CD4-positive, CD25-positive, alpha-beta regulatory T cell (primary cell): ENCODE measurements at places on chromosomes 1 and 21. TPM values are rescaled to one million over a fixed set of nuclear protein-coding genes. Genes with fewer than 3 reads are reported as not detected.

DNA sequence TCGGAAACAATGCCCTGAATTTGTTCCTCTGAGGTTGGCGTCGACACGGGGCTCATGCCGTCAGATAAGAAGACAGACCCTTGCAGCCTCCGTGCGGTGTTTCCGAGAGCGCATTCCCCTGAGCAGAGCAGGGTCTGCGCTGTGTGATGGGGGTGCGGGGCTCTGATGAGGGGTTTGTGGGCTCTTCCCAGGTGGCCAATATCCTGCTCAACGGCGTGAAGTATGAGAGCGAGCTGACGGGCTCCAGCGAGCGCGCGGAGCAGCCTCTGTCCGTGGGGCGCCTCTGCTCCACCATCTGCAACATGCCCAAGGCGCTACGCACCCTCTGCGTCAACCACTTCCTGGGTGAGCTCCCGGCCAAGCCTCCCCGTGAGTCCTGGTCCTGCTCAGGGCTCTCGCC lies 17.3 kb downstream of the SLC45A1 start:
- no peaks in the 10 kb centered on the region for H3K4me1 ChIP-seq
- DNase-seq = no peak
- no peak overlapping the region for H3K27ac ChIP-seq
- no peaks in the 10 kb centered on the region for H3K36me3 ChIP-seq

DNA sequence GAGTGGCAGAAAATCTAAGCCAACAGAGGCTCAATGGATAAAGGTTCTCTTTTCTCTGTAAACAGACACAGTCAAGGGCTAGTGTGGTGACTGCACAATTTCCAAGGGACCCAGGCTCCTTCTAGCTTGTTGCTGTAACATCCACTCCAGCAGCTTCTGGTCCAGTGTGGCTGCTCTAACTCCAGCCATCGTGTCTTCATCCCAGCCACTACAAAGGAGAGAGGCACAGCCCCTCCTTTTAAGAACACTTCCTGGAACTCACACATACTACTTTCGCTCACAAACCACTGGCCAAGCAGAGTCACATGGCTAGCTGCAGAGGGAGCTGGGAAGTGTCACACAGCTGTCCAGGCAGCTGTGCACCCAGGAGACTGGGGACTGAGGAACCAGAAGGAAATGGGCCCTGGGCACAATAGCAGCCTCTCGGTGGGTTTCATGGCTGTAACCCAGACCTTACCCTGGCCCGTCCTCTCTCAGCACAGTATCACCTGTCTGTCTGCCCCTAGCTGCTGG lies 188.6 kb upstream of the VAMP3 start:
- DNase-seq = no peak
- no peak overlapping the region for H3K27ac ChIP-seq
- H3K4me3 ChIP-seq = no peak overlapping the region
- no peaks in the 10 kb centered on the region for H3K27me3 ChIP-seq
- H3K4me1 ChIP-seq = no peaks in the 10 kb centered on the region

DNA sequence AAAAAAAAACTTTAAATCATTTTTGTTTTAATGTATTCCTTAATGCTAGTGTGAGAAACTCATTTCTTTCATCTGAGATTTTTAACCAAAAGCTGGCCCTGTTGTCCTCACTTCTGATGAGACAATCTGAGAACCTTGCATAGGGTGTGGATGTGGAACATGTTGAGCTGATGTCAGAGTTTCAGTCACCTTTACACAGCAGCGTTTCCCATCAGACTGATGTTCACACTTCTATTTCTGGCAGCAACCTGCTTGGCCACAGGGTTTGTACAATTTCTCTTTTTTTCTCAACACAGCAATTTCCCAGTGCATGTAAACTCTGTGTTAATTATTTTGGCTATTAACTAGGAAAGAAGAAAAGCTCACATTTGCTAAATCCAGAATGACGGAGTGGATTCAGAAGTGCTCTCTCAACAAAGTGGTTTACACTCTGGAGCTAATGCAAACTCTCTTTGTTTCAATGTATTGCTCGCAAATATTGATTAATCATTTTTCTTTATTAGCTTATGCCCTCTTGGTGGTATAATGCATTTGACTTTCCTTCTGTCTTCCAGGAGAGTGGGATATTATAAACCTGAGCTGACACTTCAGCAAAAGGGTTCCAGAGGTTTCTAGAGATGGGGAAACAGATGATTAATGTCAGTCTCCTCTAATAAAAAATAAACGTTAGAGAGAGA lies 70.5 kb upstream of the HSPA13 start:
- no peaks in the 10 kb centered on the region for H3K27me3 ChIP-seq
- no peak overlapping the region for H3K27ac ChIP-seq
- no peak for DNase-seq
- no peak overlapping the region for H3K4me3 ChIP-seq
- no peaks in the 10 kb centered on the region for H3K4me1 ChIP-seq
- H3K36me3 ChIP-seq = no peaks in the 10 kb centered on the region

DNA sequence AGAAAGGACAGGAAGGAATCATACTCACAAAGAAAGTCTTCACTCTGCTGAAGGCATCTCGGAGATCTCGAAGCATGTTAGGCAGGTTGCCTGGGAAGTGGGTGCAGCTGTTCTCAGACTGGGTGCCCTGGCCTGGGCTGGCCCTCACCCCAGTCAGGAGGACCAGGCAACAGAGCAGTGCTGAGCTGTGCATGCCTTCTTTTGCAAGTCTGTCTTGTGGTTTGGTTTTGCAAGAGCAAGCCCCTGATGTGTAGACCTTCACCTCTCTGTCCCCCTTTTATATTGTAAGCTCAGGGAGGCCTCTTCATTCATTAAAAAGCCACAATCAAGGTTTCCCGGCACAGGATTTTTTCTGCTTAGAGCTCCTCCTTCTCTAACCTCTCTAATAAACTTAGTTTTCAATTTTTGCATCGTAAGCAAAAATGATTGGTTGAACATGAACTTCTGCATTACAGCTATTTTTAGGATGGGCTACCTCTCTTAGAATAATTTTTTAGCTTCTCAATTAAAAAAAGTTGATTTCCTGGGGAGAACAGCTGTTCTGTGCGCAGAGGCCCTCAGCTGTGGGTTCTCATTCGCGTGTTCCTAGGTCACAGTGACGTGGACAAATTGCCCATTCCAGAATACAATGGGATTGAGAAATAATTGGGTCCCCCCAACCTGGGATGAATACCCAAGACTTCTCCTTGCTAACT lies at the start of gene IL10:
Gene IL10, minus strand, starts transcription at position 252 of the 695 bp plus-strand sequence. Its CDS starts 59 bp downstream, at position 193.
- no peak for DNase-seq

COL8A2 gene
- total RNA-seq = not detected

GRCh38 chr1:15277933-15278332 lies 30.9 kb downstream of the FHAD1 start:
- no peak overlapping the region for H3K27ac ChIP-seq
- H3K4me3 ChIP-seq = no peak overlapping the region
- no peaks in the 10 kb centered on the region for H3K4me1 ChIP-seq

TSPAN1 gene
- not detected for total RNA-seq
